Osteoblast (primary cell): ENCODE measurements at places on chromosomes 12 and 14. TPM values are rescaled to one million over a fixed set of nuclear protein-coding genes. Genes with fewer than 3 reads are reported as not detected.

TAS2R43 gene
- 5.0 TPM in 1 of 2 replicates, not detected in the other for total RNA-seq

HDAC7 gene
- total RNA-seq: 39.8 and 41.3 TPM in 2 replicates

FSCB gene
- not detected in 2 replicates for total RNA-seq

PTPN6 gene
- total RNA-seq: 0.29 and 0.36 TPM in 2 replicates

GRCh38 chr14:98736701-98737338, 535.2 kb downstream of the BCL11B start:
- DNase-seq: no peak

DNA sequence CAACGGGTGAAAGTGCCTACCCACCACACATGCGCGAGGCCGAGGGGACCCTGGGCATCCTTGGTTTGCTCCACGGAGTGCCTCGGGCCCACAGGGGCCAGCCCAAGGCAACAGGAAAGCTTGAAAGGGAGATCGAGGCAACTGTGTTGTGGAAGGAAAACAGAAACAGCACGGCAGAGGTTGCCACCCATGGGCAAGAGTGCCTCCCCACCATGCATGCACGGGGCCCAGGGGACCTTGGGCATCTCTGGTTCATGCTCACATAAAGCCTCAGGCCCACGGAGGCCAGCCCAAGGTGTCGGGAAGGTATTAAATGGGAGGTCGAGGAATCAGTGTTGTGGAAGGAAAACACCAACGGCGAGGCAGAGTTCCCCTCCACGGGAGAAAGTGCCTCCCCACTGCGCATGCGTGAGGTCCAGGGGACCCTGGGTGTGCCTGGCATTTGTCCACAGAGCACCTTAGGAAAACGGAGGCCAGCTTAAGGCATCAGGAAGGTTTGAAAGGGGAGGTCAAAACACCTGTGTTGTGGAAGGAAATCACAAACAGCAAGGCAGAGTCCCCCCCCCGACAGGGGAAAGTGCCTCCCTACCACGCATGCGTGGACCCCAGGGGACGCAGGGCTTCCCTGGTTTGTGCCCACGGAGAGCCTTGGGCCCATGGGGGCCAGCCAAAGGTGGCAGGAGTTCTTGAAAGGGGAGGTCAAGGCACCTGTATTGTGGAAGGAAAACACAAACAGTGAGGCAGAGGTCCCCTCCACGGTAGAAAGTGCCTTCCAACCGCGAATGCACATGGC, 367.3 kb downstream of the ALG10 start:
- DNase-seq: peak; percentile 32

- peak; percentile 75 for DNase-seq
Observed at GRCh38 chr14:101705733-101706508, 55.6 kb upstream of the PPP2R5C start.

DNA sequence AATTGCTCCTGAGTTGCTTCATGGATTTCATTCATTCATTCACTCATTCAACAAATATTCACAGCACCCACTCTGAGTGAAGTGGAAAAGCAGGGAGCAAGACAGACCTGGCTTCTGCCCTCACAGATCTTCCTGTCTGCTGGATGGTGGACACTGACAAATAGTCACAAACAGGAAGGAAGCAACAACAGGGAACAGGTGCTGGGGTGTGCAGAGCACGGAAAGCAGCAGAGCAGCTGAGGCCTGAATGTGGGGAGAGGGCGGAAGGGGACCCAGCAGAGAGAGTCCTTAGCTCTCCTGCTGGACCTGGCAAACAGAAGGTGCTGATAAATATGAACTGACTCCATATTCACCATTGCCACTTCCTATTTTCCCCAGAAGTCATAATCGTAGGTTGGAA, 54.4 kb downstream of the SETD3 start:
- DNase-seq: peak; percentile 55
